Hepatocyte (in vitro differentiated cells): ENCODE measurements at places on chromosomes 5 and 9. TPM values are rescaled to one million over a fixed set of nuclear protein-coding genes. Genes with fewer than 3 reads are reported as not detected.

GRCh38 chr9:14563902-14564624 lies 129.2 kb downstream of the ZDHHC21 start:
- no peak overlapping the region for H3K4me3 ChIP-seq
- H3K27ac ChIP-seq, result no peak overlapping the region
- no peak for DNase-seq
- no peaks in the 10 kb centered on the region for H3K4me1 ChIP-seq

DNA sequence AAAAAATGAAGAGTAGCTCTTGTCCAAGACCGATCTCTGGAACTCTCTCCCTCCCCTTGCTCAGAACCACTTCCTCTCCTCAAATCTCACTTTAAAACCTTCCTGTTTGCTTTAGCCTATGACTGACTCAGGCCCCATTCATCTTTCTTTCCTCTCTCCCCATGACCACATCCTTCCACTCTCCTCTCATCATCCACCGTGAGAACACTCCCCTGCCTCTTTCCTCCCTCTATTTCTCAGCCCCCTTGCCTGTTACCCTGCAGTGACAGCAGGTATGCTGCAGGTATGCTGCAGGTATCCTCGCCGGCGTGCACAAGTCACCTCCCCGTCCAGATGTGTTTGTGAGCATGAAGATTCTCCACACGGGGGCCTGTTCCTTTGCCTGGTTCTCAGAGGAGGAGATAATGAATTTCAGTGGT lies 505.3 kb downstream of the CCDC171 start:
- H3K4me1 ChIP-seq, result no peaks in the 10 kb centered on the region
- no peaks in the 10 kb centered on the region for H3K36me3 ChIP-seq
- no peak overlapping the region for H3K27ac ChIP-seq
- H3K27me3 ChIP-seq, result no peaks in the 10 kb centered on the region
- DNase-seq, result no peak
- no peak overlapping the region for H3K4me3 ChIP-seq

- H3K27ac ChIP-seq, result no peak overlapping the region
- H3K4me3 ChIP-seq, result no peak overlapping the region
- no peaks in the 10 kb centered on the region for H3K36me3 ChIP-seq
- H3K27me3 ChIP-seq, result peaks cover 15% of the 10 kb centered on the region
These were observed 140.8 kb downstream of the BARX1 start for GRCh38 chr9:93814077-93814956.

Gene SV2C
- under 0.01 and 0.12 TPM in 2 replicates for total RNA-seq
